Bone marrow (tissue), 2 donors: ENCODE measurements at places on chromosomes 3 and 15.
A peak's percentile ranks its signal among the peaks of the same experiment; 100 is the strongest.

DNA sequence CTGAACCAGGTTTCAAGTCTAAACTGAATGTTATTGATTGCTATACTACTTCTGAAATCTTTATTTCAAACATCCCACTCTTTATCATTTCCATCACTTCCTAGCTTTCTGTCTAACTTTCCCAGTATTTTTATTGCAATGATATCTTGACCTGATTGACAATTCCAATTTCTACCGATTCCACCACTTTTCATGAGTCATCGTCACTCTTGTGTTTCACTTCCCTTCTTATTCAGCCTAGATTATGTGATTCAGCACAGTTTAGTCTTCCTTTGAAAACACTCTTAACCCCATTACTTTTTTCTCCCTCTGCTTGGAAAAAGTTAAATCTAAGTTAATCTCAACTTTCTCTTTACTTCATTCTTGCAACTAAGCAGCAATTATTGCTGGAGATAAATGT, 62.6 kb downstream of the SLC7A14 start:
- no peak for DNase-seq

GRCh38 chr3:52221563-52222318, 3.7 kb downstream of the TLR9 start:
- DNase-seq, result no peak

DNA sequence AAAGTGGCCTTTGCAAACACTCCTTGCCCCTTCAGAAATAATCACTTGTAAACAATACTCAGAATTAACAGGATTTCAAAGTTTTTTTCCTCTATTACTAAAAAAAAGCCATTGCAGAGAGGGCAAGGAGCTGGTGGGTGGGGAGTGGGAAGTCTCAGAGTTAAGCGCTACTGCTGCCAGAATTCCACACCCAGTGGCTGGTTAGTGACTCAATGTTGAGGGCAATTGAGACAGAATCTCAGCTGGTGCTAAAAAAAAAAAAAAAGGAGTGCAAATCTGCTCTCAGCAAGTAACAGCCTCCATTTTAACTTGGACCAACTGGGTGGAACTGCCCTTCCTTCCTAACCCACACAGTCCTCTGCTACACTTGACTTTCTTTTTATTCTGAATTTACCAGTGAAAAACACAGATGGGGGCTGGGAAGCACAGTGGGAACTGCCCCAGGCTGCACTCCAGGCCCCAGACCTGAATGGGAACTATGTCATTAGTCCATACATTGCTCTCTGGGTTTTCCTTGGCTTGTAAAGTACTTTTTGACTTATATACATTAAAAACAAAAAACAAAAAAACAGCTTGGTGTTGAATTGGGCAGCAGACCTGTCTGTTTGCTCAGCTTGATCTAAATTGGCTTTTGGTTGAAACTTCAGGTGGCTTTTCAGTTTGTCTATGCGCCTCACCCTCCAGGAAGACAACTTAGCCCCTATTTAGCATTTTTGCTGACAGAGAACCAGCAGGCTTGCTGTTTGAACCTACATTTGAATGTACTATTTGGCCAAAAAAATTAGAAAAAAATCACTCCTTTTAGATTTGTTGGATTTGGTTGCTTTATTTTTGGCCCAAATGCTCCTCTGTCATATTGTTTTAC, 357.8 kb upstream of the TBL1XR1 start:
- DNase-seq, result no peak

DNA sequence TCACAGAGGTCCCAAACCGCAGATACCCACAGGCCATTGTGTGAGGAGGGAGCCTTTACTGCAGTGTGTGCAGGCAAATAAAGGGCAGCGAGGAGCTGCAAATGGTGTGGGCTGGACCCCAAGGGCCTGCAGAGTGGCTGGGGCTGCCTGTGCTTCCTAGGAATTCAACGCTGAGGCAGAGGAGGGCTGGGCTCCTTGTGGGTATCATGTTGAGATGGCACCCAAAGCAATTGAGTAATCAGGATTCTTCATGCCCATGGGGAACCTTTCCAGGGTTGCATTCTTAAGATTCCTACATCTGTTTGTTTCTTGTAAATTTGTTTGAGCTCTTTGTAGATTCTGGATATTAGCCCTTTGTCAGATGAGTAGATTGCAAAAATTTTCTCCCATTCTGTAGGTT, 85.4 kb upstream of the LIPC start:
- no peak for DNase-seq

DNA sequence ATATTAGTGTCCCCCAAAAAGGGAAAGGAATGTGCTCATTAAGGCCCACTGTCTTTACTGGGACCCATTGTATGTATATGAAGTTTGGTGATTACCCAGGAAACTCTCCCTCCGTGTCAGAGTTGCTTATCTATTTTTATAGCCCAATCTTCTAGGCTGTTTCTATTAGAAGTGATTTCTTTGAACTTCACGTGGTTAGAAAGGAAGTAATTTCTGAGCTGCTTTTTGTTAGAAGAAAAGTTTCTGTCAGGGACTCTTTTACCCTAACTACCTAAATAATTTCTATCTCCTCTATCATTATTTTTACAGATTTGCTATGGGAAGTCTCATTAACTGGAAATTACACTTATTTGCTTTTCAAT, 17.7 kb upstream of the SENP7 start:
- no peak for DNase-seq

DNA sequence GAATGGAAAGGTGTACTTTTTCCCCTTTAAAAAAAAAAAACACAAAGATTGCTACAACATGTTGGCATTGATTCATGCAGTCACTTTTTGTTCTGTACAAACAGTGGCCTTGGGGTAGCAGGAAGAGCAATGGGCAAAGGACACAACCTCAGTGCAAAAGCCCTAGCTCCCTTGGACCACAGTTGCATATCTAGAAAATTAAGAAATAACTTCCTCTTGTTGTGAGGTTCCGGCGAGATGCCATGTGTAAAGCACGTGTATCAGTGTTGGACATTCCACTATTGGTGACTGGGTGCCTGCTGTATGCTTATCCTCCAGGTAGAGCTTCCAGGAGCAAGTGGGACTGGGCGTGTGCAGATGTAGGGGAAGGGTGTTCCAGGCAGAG, 164.5 kb downstream of the THSD4 start:
- DNase-seq, result no peak

DNA sequence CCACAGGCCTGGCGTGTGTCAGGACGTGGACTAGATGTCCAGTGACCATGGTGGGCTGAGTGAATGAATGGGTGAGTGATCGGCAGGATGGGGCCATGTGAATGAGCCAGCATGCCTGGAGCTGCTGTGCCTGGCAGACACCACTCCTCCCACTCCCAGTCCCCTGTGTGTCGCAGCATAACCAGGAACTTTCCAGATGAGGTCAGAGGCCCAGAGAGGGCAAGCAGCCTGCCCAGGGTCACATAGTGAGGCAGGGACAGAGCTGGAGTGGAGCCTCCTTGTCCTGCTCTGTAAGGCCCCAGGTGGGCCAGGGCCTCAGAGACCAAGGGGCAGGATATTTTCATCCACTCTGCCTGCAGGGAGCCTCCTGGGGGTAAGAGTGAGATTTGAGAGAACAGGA, 6.4 kb downstream of the IQSEC1 start:
- no peak for DNase-seq

- DNase-seq, result no peak
Observed at GRCh38 chr15:26518885-26519284, 254.0 kb downstream of the GABRB3 start.

DNA sequence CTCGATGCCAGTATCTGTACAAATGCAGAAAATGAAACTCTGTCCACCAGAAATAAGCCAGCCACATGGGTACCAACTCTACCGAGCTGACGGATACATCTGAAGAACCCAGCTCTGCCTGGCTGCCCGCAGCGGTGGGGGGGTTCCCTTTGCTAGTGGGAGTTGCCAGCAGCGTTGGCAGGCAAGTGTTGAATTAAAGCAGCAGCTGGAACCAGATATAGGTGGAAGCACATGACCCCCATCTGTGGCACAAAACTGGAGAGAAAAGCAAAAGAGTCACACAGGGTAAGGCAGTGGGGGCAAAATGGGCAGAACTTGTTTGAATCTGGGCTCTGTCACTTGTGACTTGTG, 17.9 kb downstream of the CRYGS start:
- no peak for DNase-seq

DNA sequence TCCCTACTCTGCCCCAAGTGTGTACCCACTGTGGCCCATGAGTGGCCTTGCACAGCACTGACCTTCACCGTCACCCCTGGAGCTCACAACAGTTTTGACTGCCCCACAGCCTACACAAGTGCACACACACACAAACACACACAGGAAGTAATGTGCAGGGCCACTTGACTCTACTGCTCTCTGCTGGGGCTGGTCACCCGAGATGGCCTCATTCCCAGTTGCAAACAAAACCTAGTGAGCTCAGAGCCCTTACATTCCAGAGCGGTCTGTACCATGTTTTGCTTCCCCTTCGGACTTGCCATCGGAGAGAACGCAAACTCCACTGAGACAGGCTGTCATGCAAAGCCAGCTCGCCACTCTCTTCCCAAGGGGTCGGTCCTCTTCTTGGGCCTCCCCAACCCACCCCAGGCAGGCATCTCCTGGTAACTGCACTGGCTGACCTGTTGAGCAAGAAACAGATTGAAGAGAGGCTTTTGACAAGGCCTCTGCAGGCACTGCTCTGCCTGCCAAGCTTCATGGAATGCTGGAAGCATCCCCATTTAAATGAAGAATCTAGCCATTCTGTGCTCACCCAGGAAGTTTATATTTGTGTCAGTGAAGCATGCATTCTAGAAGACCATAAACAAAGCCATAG, 232.0 kb upstream of the IGF1R start:
- DNase-seq, result no peak

GRCh38 chr3:177426878-177427495, 229.7 kb upstream of the TBL1XR1 start:
- DNase-seq, result peak; percentile 68

DNA sequence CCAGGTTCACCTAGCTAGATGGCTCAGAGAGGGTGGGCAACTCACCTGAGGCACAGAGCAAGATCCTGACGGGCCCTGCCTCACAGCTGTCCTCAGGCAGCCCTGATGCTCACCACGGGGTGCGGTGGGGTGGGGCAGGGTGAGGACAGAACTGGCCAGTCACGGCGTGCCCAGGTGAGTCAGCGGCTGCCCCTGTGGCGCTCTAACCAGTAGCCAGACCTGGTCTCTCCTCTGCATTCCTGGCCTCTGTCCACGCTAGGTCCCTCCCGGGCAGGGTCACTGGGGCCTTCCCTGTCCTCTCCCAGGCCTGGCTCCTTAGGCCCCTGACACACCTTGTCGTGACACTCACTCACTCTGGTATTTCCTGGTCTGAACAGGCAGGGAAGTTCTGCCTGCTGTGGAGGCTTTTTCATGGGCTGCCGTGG, 901 bp downstream of the ALS2CL start:
- DNase-seq, result no peak

DNA sequence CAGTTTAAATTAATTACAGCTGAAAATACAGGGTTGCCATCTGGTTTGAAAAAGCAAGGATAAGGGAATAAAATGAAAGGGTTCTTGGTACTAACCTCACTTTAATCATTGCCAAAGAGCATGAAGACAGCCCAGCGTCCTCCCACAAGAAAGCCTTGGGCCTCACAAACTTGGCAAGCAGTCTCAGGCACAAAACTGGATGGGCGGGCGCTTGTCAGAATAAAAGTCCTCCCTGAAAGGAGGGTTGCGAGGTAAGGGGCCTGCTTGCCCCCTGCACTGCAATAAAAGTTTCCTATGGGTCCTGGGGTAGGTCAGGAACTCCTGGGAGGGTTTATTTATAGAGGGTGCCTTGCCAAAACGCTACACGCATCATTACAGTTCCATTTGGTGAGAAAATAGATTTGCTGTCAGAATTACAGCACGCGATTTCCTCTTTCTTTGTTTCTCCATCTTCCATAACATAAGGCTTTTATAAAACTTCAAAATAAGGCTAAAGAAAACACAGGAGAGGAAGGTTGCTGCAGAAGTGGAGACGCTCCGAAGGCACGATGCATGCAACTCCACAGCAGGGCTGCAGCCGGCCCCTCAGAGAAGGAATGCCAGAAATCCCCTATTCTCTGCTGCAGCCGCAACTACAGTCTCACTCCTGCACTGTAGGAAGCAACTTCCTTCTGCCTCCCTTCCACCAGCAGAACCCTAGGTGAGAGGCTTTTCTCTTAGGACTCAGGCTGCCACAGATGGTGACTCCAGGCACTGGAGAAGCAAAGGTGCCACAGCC, 61.3 kb downstream of the VGLL4 start:
- DNase-seq, result peak; percentile 16

- no peak for DNase-seq
Observed at GRCh38 chr3:18558507-18558906, 133.4 kb upstream of the SATB1 start.

GRCh38 chr15:68366314-68366713, 65.6 kb downstream of the ITGA11 start:
- DNase-seq, result no peak

DNA sequence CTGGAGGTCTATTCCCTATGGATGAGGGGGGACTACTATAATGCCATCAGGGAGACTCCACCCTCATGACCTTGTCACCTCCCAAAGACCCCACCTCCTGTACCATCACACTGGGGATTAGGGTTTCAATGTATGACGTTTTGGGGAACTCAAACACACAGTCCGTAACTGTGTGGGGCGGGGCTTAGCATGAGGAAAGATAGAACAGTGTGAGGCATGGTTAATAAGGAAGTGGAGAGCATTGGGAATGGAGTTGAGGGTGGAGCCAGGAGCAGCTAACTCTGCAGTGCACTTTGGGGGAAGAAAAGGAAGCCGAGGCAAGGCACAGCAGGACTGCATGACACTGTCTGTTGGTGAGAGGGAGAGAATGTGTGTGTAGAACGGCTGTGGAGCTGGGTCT, 90.9 kb upstream of the AGBL1 start:
- DNase-seq, result no peak
